ENCODE measurements at places on chromosomes 5 and 9.

- DNase-seq = no peak
Observed at GRCh38 chr9:135985459-135985774, 24.2 kb upstream of the UBAC1 start.

GRCh38 chr5:149961957-149962409 lies 1.4 kb downstream of the SLC26A2 start:
- DNase-seq = no peak

DNA sequence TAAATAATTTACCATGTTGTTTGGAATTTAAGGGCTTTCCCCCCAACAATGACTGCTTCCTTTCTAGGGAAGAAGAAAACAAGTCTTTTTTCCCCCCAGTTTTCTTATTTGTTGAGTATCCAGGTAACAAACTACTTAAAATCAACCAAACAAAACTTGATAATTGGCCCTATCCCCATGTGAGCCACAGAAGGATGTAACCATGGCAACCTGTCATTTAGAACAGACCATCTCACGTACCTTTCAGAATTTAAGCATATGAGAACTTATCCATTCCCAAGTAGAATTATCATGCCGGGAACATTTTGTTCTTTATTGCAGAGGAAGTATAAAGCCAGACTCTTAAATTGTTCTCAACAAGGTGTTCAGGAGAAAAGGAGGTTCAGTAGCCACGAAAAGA lies 392.3 kb downstream of the CETN3 start:
- no peak for DNase-seq

- DNase-seq = no peak
Observed at GRCh38 chr5:43312699-43313034, 545 bp downstream of the HMGCS1 start.

- no peak for DNase-seq
Observed at GRCh38 chr9:99126312-99126711, 21.4 kb downstream of the TGFBR1 start.

DNA sequence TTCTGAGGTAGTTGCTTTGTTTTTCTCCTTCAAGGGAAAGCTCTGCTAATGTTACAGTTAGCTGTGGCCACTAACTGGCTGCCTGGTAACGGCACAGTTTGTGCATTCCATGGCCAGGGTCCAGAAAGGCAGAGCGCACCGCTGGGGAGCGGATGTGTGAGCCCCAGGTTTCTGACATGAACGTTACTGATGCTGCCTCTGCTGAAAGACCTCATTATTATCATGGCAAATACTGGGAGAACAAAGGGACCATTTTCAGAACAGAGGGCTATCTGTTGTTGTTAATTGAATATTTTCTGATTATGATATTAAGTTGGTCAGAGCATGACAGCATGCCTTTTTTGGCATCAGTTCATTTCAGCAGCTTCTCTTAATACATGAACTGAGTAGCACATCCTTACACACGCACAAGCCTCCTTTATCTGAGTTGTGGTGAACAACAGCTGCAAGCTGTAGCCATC lies 134.1 kb downstream of the NUDT12 start:
- DNase-seq = no peak

GRCh38 chr5:83049370-83049885 lies 27.8 kb downstream of the TMEM167A start:
- no peak for DNase-seq

- no peak for DNase-seq
Observed at GRCh38 chr9:135419106-135419505, 60.5 kb upstream of the PPP1R26 start.

GRCh38 chr5:73215891-73216610 lies 43.1 kb downstream of the TMEM174 start:
- DNase-seq = peak; percentile 70

- no peak for DNase-seq
Observed at GRCh38 chr5:175682664-175683063, 24.8 kb downstream of the HRH2 start.

- peak; percentile 23 for DNase-seq
Observed at GRCh38 chr5:142325725-142326479, 1.1 kb upstream of the SPRY4 start.

DNA sequence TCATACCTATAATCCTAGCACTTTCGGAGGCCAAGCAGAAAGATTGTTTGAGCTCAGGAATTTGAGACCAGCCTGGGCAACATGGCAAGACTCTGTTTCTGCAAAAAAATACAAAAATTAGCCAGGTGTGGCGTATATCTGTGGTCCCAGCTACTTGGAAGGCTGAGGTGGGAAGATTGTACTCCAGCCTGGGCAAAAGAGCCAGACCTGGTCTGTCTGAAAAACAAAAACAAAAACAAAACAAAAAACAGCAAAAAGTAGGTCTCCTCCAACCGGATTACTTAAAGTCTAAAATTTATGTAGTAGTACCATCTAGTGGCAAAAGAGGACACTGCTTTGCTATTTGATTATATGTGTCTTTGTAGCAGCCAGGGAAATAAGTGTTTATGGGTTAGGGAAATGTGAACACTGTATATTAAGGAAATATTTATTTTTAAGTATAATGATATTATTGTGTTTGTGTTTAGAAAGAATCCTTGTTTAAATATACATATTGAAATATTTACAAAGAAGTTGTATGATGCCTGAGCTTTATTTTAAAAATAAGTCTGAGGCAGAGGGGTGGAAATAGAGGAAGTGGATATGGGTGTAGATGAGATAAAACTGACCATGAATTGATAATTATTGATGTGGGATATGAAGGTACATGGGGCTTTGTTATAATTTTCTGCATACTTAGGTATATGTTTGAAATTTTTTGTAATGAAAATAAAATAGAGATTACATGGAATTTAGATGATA lies 20.0 kb downstream of the APC start:
- no peak for DNase-seq

GRCh38 chr5:172635038-172635437 lies 6.0 kb upstream of the NEURL1B start:
- no peak for DNase-seq

DNA sequence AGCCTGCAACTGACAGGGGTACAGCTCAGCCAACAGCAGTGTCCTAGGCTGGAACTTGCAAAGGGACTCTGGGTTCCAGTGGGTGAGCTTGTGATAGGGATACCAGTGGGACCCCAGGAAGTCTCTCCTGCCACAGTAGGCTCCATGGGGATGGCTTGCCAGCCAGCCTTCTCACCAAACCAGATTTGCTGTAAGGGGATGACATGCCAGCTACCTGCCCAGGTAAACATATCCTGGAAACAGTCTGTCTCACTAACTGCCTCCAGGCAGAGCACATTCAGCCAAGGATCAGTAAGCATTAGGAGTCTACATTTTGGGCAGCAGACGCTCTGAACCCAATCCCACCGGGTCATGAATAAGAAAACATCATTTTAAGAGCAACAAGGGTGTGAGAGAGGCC lies 49.9 kb downstream of the SIL1 start:
- no peak for DNase-seq

DNA sequence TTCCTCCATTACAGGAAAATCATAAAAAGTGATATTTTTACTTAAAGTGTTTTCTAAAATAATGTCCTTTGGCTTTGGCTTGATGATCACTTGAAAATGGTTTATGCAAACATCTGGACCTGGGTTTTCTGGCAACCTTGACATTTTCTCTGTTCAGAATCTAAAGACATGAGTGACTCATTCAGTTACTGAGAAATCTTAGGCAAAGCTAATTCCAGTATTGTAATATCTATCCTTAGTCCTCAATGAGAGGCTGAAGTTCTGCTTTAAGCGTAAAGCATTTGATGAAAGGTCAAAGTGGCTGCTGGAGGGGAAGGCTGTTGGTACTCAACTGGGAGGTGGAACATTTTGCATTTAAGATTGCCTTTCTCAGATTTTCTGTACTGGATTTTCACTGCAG lies 2.3 kb downstream of the MAN2A1 start:
- DNase-seq = no peak

DNA sequence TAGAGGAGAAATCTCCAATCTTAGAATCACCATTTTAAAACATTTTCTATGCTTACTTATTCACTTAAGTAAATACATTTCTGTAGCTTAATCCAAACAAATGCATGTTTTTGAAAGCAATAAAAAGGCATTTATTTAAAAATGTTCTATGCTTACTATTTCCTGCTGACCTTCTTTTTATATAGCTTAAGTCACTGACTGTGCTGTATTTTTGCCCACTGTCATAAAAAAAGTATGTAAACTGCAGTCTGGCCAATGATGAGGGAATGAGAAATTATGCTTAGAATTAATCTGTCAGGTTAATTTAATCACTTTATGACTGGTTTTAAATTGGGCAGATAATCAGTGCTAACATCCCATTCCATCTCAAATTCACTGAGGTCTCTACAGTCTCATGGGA lies 20.1 kb downstream of the NUDT12 start:
- DNase-seq = no peak

DNA sequence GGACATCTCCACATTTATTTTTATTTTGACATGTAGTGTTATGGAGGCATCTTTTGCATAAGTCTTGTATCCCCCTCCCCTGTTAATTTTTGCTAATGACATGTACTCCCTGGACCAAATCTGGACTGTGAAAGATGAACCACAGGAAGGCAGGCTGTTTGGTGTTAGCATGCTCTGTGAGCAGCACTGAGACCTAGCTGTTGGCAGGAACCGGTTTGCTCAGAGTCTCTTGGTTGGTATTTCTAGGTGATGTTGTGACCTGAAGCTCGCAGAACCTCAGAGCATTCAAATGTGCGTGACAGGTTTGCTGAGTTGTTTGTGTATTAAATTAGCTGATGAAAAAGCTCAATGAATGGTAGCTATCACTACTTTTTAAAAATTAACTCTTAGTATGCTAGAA lies 53.6 kb upstream of the PHF2 start:
- DNase-seq = no peak

GRCh38 chr9:9002826-9003583 lies 1203.4 kb upstream of the DMAC1 start:
- DNase-seq = no peak

- DNase-seq = no peak
Observed at GRCh38 chr9:134930398-134930797, 12.7 kb upstream of the FCN1 start.

DNA sequence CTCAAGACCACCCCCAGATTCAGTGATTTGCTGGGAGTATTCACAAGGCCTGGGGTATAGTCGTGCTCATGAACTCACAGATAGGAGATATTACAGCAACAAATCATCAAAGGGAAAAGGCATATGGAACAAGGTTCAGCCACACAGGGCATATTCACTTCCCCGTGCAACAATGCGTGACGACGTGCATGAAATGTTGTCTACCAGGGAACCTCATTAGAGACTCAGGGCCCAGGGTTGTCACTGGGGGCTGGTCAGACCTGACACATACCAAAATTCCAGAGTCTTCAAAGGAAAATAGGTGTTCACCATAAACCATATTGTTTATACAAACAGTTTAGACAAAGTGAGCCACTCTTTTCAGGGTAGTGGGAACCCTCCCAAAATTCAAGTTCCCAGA lies 212.4 kb downstream of the RFK start:
- no peak for DNase-seq

- no peak for DNase-seq
Observed at GRCh38 chr9:15711531-15711930, 158.7 kb downstream of the CCDC171 start.

DNA sequence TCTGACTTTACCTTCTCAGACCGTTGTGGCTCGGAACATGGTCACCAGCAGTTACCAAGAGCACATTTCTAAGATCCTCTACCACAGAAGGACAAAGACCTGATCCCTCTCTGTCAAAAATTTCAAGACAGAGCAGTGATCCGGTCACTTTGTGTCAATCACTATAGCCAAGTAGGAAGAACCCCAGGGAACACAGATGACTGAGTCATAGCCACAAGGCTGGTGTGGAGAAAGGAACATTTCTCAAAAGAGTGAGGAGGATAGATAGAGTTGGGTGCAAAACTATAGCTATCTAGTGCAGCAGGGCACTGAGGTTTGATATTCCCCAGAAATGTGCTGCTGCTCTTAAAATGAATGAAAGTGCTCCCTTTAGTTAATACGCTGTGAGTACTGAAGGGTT lies 130.7 kb upstream of the SMIM23 start:
- DNase-seq = no peak

GRCh38 chr5:10725636-10726035 lies 35.4 kb downstream of the DAP start:
- no peak for DNase-seq

GRCh38 chr9:75695921-75696320 lies 194.6 kb upstream of the PCSK5 start:
- DNase-seq = no peak

DNA sequence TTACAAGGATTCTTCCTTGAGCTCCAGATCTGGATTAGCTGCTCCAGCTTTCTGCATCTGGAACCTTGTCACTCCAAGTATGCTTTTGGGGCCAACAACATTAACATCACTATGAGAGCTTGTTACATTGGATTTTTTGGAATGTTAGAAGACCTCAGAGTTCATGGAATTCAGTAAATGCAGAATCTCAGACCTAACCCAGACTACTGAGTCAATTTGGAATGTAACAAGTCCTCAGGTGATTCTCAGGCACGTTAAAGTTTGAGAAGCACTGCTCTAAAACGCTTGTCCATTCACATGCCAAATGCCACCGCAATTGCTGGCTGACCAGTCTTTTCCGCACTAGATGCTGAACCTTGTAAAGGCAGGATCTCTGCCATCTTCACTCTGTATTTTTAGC lies 251.4 kb upstream of the TRIM32 start:
- DNase-seq = no peak

- no peak for DNase-seq
Observed at GRCh38 chr5:74055486-74056106, 429.6 kb downstream of the ARHGEF28 start.

DNA sequence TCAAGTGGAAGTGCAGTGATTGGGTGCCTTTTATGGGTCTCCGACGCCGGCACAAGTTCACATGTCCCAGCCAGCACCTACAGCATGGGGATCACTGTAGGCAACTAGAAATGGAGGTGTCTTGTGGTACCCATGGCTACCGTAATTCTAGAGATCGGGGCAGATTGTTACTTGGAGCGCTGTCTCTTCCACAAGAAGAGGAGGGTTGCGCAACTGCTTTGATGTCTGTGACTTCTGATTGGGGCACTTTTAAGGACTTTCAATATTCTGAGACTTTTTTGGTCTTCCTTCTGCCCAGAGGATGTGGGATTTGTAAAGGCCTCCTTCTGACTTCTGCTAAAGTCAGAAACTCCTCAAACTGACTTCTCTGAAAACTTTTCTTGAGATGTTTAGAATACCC lies 41.9 kb downstream of the GLRX start:
- no peak for DNase-seq

- no peak for DNase-seq
Observed at GRCh38 chr5:140111859-140112551, 1.9 kb upstream of the PURA start.

- no peak for DNase-seq
Observed at GRCh38 chr5:141490771-141491170, 1.9 kb downstream of the PCDHGC5 start.
